Cerebellum (tissue), 4 donors: ENCODE measurements at places on chromosomes 12 and 14. TPM values are rescaled to one million over a fixed set of nuclear protein-coding genes. Genes with fewer than 3 reads are reported as not detected.

The DIO3 gene
- 6.1 TPM for total RNA-seq

The SYNE2 gene
- total RNA-seq: 167 TPM

The GLIPR1L1 gene
- not detected for total RNA-seq

The SERPINA12 gene
- total RNA-seq: not detected

The CSAD gene
- total RNA-seq: 27.9 TPM

The PTGER2 gene
- 0.45 TPM for total RNA-seq

The C14orf132 gene
- 91.6 TPM for total RNA-seq

The TMEM229B gene
- 16.0 TPM for total RNA-seq

The TMBIM6 gene
- 244 TPM for total RNA-seq

The RPS6KL1 gene
- total RNA-seq: 42.4 TPM

The AKAP3 gene
- 1.6 TPM for total RNA-seq
